ENCODE measurements at places on chromosomes 5 and 9.

DNA sequence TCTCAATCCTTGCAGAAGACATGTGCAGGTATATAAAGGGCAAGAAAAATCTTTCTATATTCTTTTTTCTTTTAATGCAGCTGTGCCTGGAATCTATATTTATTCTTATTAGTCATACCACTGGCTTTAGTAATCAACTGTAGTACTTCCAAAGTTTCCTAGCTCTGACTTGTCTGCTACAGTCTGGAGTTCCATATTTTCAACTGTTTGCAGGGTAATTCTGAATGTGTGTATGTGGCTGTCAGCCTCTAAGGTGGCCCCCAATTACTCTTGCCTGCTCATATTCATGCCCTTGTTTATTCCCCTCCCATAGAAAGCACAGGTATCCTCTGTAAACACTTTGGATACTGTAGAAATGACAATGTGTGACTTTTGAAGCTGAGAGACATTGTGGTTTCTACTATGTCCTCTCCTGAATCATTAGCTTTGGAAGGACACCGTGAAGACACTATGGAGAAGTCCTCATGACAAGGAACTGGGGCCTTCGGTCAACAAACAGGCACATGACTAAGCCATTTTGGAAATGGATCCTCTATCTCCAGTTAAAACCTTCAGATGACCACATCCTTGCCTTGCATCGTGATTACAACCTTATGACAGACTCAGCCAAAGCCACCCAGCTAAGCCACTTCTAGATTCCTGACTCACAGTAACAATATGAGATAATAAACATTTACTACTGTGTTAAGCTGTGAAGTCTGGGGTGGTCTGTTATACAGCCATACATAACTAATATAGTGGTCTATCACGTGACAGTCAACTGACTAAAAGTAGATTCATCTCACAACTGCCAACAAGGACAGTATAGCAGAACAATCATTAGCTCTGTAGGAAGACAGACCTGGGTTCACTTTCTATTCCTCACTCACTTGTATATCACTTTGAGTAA, 49.5 kb upstream of the SUSD1 start:
- H3K27ac ChIP-seq: no peak overlapping the region
- H3K27me3 ChIP-seq: no peaks in the 10 kb centered on the region
- no peaks in the 10 kb centered on the region for H3K4me1 ChIP-seq
- DNase-seq: no peak

- H3K4me3 ChIP-seq: peak within 1 kb of the TSS; percentile 6
- H3K4me1 ChIP-seq: peaks cover 29% of the 10 kb centered on the region
- DNase-seq: peak; percentile 98
- no peaks in the 10 kb centered on the region for H3K27me3 ChIP-seq
- no peaks in the 10 kb centered on the region for H3K36me3 ChIP-seq
- H3K27ac ChIP-seq: peak within 1 kb of the TSS; percentile 89
These were observed at the start of gene PNPLA7 for GRCh38 chr9:137550231-137550621. Gene PNPLA7, minus strand, starts transcription at chr9:137550402. Its CDS starts 205 bp downstream, at chr9:137550197.

GRCh38 chr5:115544043-115544435, 536 bp downstream of the FEM1C start:
- no peaks in the 10 kb centered on the region for H3K36me3 ChIP-seq
- no peaks in the 10 kb centered on the region for H3K27me3 ChIP-seq
- H3K27ac ChIP-seq: peak overlapping the region; percentile 96
- peak overlapping the region; percentile 69 for H3K4me3 ChIP-seq

- no peaks in the 10 kb centered on the region for H3K4me1 ChIP-seq
- no peak for DNase-seq
- H3K27me3 ChIP-seq: no peaks in the 10 kb centered on the region
- H3K4me3 ChIP-seq: no peak overlapping the region
- H3K36me3 ChIP-seq: no peaks in the 10 kb centered on the region
These were observed 399.9 kb downstream of the ZSWIM6 start for GRCh38 chr5:61731946-61732314.

- peaks cover 28% of the 10 kb centered on the region for H3K4me1 ChIP-seq
- H3K27me3 ChIP-seq: no peaks in the 10 kb centered on the region
- no peak for DNase-seq
- no peaks in the 10 kb centered on the region for H3K36me3 ChIP-seq
- H3K27ac ChIP-seq: no peak overlapping the region
- no peak overlapping the region for H3K4me3 ChIP-seq
These were observed 20.0 kb upstream of the FAM120AOS start for GRCh38 chr9:93473411-93473810.

- DNase-seq: no peak
- no peaks in the 10 kb centered on the region for H3K27me3 ChIP-seq
- no peak overlapping the region for H3K4me3 ChIP-seq
- H3K36me3 ChIP-seq: peaks cover under 1% of the 10 kb centered on the region
- H3K27ac ChIP-seq: no peak overlapping the region
- peaks cover 2% of the 10 kb centered on the region for H3K4me1 ChIP-seq
These were observed 45.8 kb downstream of the ARHGEF37 start for GRCh38 chr5:149627070-149627469.

- H3K4me3 ChIP-seq: no peak overlapping the region
- H3K4me1 ChIP-seq: no peaks in the 10 kb centered on the region
- H3K36me3 ChIP-seq: peaks cover 38% of the 10 kb centered on the region
- H3K27ac ChIP-seq: no peak overlapping the region
- no peaks in the 10 kb centered on the region for H3K27me3 ChIP-seq
These were observed 37.9 kb downstream of the TENT4A start for GRCh38 chr5:6750951-6751685.

All from thyroid gland (tissue), 4 donors.